ENCODE measurements at places on chromosomes 12 and 14.

GRCh38 chr12:84375449-84376170, 537.0 kb downstream of the SLC6A15 start:
- DNase-seq = no peak

GRCh38 chr12:117100251-117100650, 1.0 kb upstream of the TESC start:
- no peak for DNase-seq

DNA sequence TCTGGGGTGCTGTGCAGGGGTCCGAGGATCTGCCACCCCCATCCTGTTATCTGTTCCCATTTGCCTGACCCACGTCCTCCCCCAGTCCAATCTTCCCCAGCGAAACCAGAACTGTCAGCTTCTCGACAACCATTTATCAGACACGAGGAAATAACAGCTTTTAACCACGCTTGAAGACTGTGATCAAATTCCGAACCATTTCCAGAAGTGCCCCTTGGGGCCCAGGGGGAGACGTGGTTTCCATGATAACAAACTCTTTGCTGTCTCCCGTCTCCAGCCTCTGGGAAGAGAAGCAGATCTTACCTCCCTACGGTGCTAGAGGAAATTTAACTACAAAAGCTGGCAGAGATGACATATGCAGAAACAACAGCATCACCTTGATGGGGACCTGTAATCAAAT, 35.1 kb upstream of the SRRM4 start:
- no peak for DNase-seq

DNA sequence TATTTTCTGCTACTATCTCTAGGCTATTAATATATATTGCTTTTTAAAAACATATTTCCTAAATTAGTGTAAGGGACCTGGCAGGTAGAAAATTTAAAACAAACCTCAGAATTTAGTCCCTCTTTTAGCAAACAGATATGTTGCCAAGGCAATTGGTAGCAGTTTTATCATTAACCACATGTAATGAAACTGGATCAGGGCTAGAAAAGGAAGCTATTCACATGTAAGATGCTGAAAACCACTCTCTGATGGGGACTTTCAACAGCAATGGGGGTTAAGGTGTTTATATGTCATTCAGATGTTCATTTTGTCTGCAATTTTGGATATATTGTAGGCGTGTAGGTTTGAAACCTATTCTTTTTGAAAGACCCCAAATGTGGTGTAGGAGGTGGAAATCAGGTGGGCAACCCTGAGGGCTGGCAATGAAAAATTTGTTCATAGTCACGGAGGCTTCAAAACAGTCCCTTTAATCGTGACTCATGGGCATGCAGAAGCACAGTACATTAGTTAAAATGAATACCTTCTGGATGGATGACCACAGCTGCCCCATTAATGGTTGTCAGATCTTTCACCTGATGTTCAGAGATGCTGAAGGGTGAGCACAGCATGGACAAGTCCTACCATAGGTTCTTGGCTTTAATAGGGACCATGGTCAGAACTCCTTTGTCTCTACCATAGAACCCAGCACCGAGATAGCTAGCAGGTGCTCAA, 5.9 kb upstream of the PKP2 start:
- DNase-seq = no peak

GRCh38 chr14:35197015-35197414, 74.7 kb downstream of the PRORP start:
- no peak for DNase-seq

- DNase-seq = no peak
Observed at GRCh38 chr14:76713121-76713520, 48.1 kb upstream of the VASH1 start.

- no peak for DNase-seq
Observed at GRCh38 chr14:51431741-51432140, 191.7 kb downstream of the TMX1 start.

GRCh38 chr12:132954471-132955048, 1.5 kb downstream of the ZNF605 start:
- no peak for DNase-seq

GRCh38 chr14:50260511-50260910, 29.1 kb upstream of the SOS2 start:
- DNase-seq = no peak

DNA sequence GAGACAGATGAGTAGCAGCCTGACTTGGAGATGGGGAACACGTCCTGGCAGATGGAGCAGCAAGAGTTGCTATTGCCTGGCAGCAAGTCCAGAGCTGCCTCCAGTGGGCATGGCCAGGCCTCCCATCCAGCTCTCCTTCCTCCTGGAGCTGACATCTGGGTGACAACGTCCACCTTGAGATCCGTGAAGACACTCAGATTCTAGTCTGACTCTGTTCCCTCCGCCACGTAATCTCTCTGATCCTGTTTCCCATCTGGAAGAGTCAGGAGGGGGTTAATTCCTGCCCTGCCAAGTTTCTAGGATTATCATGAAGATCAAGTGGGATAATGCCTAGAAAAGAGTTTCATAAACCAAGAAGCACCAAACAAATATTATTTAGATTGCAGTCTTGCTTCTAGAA, 65.3 kb upstream of the FAM181A start:
- no peak for DNase-seq

DNA sequence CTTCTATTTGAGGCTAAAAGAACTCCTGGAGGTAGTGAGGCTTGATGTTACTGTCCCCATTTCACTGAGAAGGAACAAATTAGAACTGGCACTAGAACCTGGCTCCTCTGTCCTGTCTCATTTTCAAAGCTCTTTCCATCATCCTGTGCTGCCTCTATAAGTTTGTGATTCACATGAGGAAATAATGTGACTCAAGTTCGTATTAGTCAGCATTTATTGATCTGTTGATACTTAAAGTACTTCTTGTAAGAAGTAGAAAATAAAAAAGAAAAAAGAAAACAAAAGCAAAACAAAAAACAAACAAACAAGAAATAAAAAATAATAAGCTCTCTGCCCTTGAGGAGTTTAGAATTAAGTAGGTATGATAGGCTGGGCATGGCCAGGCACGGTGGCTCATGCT, 2.3 kb upstream of the ESPL1 start:
- no peak for DNase-seq

DNA sequence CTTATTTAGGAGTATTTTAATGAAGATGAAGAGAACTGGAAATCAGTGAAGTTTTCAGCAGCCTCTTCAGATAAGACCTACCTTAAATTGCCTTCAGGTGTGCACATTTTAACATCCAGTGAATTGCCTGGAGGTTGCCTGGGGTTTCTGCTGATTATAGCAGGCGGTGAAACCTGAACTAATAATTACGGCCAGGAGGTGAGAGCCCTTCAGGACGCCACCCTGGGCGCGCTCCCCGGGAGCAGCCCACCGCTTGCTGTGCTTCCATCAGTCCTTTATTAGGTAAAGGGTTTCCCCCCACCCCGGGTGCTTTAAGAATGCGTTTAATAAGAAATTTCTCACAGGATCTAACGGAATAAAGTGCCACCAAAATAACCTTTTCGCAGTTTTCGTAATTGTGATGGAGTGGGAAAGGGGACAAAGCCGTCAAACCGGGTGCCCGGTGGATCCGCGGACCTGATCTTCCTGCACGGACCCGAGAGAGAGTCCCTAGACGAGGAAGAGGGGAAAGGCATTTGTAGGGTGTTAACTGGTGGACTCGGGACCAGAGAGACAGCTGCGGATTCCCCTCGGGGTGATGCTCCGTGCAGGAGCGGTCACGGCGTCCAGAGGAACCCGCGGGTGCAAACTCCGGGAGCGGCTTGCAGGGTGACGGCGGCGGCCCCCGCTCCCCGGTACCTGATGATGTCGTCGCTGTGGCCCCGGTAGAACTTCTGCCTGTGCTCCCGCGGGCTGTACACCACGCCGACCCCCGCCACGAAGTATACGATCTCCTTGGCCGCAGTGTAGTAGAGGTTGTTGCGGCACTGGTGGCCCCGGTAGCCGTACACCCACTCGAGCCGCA, 902 bp downstream of the EML5 start:
- peak; percentile 1 for DNase-seq

- DNase-seq = peak; percentile 43
Observed at GRCh38 chr12:101773650-101774162, 34.4 kb upstream of the SYCP3 start.

- no peak for DNase-seq
Observed at GRCh38 chr14:33782923-33783322, 168.0 kb downstream of the EGLN3 start.

- no peak for DNase-seq
Observed at GRCh38 chr14:55814873-55815272, 234.9 kb downstream of the KTN1 start.

- no peak for DNase-seq
Observed at GRCh38 chr12:16299403-16299802, 21.9 kb upstream of the SLC15A5 start.

DNA sequence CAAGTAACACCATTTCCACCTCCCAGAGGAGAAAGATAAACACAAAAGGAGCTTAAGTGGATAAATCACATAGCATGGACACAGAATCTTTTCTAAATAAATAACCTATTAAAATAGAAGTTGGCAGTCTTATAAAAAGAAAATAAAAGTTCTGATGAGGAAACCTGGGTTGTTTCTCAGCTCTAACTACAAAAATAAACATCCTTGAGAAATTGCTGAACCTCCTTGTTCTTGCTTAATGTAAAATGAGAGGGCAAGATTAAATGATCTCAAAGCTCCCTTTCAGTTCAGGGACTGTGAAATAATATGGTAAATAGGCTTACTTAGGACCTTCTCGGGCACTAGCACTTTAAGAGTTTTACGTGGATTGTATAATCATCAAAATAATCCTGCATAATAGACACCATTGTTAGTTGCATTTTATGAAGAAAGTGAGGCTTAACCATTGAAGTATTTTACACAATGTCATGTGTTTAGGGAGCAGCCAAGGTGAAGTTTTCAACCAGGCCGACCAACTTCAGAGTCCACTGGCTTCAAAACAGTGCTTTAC, 214.0 kb upstream of the NOVA1 start:
- no peak for DNase-seq

- no peak for DNase-seq
Observed at GRCh38 chr12:42854826-42855225, 265.3 kb upstream of the PRICKLE1 start.

DNA sequence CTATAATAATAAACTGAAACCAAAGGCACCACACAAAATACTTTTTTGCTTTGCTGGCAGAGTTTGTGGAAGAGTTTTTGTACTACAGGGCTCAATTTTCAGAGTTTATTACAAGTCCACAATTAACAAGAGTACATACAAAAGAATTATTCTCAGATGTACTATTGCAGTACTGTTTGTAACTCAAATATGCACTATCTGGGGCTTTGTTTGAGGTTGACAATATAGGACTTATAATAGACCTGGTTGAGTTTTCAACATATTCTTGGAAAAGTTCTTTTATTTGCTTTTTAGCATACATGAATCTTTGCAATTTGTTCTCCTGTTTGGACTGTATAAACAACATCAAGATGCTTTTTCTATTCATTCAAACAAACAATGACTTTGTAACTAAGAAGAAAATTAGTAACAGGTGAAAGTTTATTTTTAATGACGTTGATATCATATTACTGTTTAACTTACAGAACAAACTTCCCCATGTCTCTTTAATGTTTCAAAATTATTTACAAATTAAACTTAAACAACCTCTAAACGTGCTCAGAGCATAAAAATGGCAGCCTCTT, 407.4 kb upstream of the PRICKLE1 start:
- no peak for DNase-seq

DNA sequence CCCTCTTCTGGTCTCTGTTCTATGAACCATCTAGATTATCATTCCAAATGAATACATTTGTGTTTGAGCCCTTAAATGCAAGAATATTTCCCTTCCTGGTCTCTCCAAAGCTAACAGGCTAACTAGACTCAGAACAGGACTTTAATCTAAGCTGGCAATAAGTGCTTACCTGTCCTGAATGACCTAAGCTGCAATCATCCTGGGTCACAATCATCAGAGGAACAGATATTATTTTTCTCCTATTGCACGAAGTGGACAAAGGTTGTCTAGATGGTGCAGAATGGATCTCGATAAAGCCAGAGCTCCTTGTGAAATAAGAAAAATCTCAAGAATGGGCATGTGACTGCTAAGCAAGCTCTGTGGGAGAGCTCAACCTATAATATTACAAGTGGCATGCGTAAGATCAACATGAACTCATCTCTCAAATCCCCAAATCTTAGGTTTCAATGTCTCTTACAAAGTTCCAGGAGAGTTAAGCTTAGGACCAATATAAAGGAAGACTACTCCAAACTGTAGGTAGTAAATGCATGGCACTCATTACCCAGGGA, 10.6 kb upstream of the NUMB start:
- no peak for DNase-seq

- no peak for DNase-seq
Observed at GRCh38 chr12:68158432-68158831, 1.1 kb downstream of the IFNG start.

DNA sequence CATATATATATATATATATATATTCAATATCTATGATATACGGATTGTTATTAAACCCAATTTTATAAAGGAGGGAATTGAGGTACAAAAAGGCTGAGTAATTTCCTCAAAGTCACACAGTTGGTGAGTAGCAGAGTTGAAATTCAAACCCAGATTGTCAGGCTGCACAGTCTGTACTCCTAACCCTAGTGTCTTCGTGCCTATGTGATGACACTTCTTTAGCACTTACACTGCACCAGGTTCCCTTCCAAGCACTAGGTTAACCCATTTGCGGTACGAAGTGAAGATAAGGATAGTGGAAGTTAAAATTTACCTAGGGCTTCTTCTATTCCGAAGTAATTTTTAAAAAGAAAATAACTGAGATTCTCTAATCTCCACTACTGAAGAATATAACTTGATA, 125.1 kb upstream of the TSPAN8 start:
- DNase-seq = no peak

DNA sequence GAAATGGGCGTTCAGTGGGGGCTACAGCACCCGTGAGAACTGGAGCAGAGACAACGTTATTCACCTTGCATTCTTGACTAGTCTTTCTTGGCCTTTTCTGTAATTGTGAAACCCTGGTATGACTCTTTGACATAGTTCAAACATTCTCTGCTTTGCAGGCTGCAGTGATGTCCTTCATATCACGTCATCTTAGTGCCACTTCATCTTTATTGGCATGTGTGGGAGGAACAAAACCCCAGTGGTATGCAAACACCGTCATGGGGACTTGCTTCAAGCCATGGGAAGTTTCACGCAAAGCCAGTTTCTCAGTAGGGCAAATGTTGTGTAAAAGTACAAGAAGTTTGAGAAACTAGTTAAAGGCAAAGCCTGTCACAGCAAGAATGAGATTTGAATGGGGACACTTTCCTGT, 20.2 kb upstream of the DUSP16 start:
- DNase-seq = no peak

DNA sequence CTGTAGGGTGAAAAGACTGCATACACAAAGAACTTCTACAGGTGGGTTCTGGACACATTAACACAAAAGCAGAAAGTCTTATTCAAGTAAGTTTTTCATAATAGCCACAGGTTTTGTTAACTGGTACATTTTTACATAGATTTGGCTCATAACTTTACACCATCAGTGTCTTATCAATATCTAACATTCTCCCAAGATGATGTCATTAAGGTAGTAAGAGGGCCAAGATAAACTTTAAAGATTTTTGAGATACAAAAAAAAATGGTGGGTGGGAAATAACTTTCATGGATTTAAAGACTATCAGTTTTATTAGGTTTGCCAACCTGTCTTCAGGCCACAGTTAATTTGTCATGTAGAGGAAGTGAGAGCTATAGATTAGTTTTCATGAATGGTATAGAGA, 1.7 kb downstream of the SUPT16H start:
- DNase-seq = no peak

GRCh38 chr14:20455355-20456300, 602 bp downstream of the APEX1 start:
- no peak for DNase-seq
